Liver (tissue), 10 donors: ENCODE measurements at places on chromosomes 7 and 10. TPM values are rescaled to one million over a fixed set of nuclear protein-coding genes. Genes with fewer than 3 reads are reported as not detected.

DNA sequence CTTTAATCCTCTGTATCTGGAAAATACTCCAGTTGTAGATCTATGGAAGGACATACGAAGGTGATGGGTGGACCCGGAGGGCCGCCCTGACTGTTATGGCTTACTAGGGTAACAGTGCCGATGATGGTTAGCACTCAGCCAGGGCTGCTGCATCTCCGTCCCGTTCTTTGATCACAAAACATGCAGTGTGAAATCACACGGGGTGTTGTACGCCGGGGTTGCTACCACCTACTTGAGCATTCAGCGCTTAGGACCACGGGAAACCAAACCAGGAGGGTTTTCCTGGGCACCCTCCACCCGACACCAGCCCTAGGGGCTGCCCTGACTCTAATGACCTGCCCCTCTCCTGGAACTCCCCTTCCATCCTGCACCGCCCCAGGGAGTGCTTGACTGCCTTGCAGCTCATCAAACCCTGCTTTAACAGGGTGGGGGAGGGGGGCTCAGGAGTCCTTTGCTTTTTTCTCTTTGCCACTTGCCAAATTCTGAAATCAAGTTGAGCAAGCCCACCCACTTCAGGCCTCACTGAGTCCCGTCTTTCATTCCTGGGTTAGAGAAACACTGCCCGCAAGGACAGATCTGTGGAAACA is 20.4 kb downstream of the ZNF775 start:
- DNase-seq = no peak

DNA sequence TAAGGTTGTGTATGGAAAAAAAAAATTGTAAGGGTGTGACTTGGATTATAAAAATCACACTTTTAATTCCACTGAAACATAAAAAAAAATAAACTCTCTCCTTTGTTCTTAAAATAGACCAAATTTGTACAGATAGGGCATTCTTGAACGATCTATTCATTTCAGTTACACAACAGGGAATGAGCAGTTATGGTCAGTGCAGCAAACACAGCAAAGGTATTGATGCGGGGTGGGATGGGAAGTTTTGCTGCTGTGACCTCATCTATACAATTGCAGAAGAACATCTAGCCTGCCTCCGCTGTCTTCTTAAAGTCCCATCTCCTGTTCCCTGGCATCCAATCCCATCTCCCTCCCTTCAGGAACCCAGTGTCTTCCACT is 580.2 kb downstream of the SUGCT start:
- DNase-seq = no peak

RAPGEF5 gene
- 16.4 TPM for total RNA-seq

SERPINE1 gene
- 10.2 TPM for total RNA-seq

ERLIN1 gene
- total RNA-seq = 73.9 TPM
